ENCODE measurements at places on chromosomes 5 and 9.

- no peak for DNase-seq
Observed at GRCh38 chr5:24681106-24681505, 36.3 kb upstream of the CDH10 start.

- no peak for DNase-seq
Observed at GRCh38 chr5:10731913-10732312, 29.1 kb downstream of the DAP start.

DNA sequence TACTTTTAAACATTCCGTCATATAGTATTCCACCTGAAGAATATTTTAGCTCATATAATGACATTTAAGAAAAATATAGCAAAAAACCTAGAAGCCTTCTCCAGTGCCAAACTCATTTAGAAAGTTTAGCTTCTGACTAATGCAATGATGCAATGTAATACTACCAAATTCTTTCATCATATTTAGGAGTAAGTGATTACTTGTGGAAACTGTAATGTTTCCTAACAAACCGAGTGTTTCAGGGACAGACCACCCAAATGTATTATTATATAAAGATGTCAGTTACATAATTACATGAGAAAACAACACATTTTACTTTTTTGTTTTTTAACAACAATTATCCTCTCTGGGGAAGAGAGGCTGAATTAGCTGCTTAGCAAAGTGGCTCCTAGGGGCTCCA is 316.2 kb downstream of the ARL15 start:
- DNase-seq: no peak

- DNase-seq: no peak
Observed at GRCh38 chr5:108546939-108547338, 165.0 kb upstream of the FBXL17 start.
